ENCODE measurements at places on chromosomes 3 and 15.
A peak's percentile ranks its signal among the peaks of the same experiment; 100 is the strongest.

GRCh38 chr3:89562373-89562772, 455.0 kb downstream of the EPHA3 start:
- no peak for DNase-seq
- no peak overlapping the region for H3K27ac ChIP-seq
- no peaks in the 10 kb centered on the region for H3K36me3 ChIP-seq
- H3K4me3 ChIP-seq, result no peak overlapping the region
- no peaks in the 10 kb centered on the region for H3K4me1 ChIP-seq

DNA sequence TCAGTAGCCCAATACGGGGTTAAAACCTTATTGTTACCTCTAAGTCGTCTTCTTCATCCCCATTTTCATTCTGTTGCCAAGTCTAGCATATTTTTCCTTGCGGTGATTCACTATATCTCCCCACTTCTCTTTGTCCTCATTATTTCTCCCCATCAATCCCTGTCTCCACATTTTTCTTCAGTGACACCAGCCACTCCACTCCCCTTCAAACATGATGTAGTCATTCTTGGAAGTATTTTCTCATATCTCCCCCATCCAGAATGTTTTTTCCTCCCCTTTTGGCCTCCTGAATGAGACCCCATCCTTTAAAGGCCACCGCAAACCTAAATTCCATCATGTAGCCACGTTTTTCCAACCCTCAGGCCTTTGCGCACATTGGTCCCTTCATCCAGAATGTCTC, 105.9 kb downstream of the TOP2B start:
- no peaks in the 10 kb centered on the region for H3K36me3 ChIP-seq
- H3K27me3 ChIP-seq, result no peaks in the 10 kb centered on the region
- H3K4me3 ChIP-seq, result no peak overlapping the region
- H3K27ac ChIP-seq, result no peak overlapping the region
- H3K4me1 ChIP-seq, result no peaks in the 10 kb centered on the region

GRCh38 chr15:87829332-87830050, 427.0 kb downstream of the NTRK3 start:
- no peak overlapping the region for H3K4me3 ChIP-seq
- DNase-seq, result no peak
- no peaks in the 10 kb centered on the region for H3K4me1 ChIP-seq
- peaks cover 5% of the 10 kb centered on the region for H3K27me3 ChIP-seq

DNA sequence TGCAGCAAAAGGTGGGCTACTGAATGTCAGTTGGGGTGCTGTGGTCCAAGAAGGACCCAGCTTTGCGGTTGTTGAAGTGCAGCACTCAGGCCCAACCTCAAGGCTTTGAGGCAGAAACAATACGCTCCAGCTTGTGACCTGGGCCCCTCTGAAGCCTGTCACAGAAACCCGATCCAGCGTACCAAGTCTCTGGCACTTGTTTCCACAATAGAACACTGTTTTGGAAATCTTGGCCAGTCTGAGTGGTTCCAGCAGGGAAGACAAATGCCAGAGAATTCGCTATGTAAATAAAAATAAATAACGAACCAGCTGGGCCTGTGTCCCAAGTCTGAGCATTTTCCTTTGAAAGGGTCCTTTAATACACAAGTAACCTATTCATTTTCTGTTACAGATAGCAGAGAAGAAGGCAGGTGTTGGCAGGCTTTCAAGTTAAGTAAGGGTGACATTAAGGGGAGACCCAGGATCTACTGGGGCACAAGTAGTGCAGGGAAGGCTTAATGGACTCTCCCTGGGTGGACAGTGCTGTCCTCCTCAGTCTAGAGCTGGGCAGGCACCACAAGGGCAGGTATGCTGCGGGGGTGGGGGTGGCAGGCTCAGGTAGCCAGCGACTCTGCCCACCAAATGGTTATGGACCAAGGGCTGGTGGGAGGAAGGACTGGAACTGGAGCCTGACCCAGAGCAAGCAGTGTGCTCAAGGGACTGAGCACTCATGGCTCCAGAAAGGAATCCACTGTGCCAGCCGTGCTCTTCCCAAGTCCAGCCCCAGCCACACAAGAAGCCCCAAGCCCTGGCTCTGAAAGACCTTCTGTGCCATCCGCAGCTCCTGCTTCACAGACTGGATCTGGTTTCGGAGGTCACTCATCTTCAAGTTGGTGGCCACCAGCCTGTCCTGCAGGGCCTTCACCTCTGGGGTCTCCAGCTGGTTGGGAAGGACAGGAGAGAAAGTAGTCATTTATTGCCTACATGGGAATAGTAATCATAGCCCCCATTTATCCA, 26.3 kb downstream of the CCDC13 start:
- DNase-seq, result no peak
- H3K4me1 ChIP-seq, result peaks cover 3% of the 10 kb centered on the region
- H3K4me3 ChIP-seq, result no peak overlapping the region
- no peak overlapping the region for H3K27ac ChIP-seq

DNA sequence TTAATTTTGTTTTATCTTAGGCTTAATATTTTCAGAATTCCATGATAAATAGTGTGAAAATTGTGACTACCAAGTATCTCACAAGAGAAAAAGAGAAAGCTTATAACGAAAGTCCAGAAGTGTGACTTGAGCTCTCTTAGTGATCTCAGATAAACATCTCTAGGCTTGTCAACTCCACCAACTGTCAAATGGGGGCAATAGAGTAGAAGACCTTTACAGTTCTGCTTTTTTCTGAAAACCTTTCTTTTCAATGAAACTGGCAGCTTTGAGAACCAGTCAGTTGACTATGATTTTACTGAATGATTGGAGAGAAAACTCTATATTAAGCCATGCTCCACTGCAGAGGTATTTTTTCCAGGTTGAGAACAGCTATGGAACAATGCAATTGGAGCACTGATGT, 119.2 kb upstream of the TP63 start:
- H3K36me3 ChIP-seq, result no peaks in the 10 kb centered on the region
- no peak for DNase-seq
- H3K4me3 ChIP-seq, result no peak overlapping the region
- no peaks in the 10 kb centered on the region for H3K27me3 ChIP-seq
- H3K27ac ChIP-seq, result no peak overlapping the region

DNA sequence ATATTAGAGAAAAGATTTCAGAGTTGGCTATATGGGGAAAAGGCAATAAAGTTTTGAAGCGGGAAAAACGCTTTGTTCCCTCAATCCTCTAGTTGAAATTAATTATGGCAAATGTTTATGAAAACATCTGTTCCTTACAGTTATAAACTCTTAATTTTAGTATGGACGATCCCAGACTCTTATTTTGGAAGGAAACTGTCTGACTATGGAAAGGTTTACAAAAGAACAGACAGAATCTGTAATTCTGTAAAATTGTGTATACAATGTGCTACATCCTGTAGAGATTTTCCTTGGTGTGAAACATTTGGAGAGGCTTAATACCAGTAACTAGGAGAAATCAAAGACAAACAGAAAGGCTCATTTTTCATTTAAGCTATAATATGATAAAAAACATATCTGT, 311.8 kb downstream of the TBC1D5 start:
- H3K27me3 ChIP-seq, result no peaks in the 10 kb centered on the region
- H3K27ac ChIP-seq, result no peak overlapping the region
- peaks cover 27% of the 10 kb centered on the region for H3K36me3 ChIP-seq
- no peak for DNase-seq

DNA sequence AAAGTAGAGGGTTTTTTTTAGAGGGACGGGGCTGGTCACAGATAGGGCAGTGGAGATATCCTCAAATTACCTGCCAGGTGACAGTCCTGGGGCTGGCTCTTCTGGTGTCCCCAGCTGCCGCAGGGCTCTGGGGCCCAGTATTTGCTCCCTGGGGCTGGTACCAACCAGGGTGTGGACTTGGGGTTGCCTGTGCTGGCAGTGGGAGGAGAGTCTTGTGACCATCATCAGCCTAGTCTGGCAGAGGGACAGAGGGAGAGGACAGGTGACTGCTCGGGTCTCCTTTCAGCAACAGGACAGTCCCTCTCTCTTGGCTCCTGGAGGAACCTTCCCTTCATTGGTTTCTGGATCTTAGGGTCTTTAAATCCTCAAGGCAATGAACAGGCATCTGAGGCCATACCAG, 7.9 kb upstream of the RPP14 start:
- no peak overlapping the region for H3K4me3 ChIP-seq
- peaks cover 29% of the 10 kb centered on the region for H3K36me3 ChIP-seq
- peak overlapping the region; percentile 69 for H3K27ac ChIP-seq

DNA sequence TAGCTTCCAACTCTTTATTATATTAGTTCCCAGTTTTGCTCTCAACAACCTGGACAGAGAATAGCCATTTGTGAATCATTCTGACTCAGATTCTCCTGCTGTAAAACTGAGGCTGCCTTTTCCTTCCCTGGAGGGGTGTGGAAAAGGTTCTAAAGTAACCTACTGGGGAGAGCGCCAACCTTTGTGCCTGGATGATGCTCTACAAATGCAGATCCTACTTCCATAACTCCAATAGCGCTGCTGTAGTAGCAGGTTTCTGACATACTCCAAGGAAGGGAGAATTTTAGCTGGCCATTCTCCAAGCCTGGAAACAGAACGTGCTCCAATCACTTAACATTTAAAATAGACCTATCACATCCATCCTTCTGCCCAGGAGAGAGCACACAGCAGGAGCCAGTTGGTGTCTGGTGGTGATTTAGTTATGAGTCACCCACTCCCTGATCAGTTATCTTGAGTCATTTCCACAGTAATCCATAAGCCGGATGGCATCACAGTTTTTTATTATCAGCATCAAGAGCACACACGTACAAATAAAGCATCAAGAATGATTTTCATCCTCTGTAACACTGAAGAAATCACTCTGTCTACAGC, 38.3 kb downstream of the MYH15 start:
- peaks cover 5% of the 10 kb centered on the region for H3K4me1 ChIP-seq
- H3K27ac ChIP-seq, result no peak overlapping the region
- DNase-seq, result no peak
- no peaks in the 10 kb centered on the region for H3K27me3 ChIP-seq
- no peaks in the 10 kb centered on the region for H3K36me3 ChIP-seq

GRCh38 chr3:54870423-54870822, 57.4 kb downstream of the LRTM1 start:
- H3K27me3 ChIP-seq, result no peaks in the 10 kb centered on the region
- H3K36me3 ChIP-seq, result no peaks in the 10 kb centered on the region
- DNase-seq, result no peak

Data from stimulated activated naive B cell treated with anti-CD40 and anti-IgM and Interleukin-4, amounts not matched to agents 10 μg/mL and 1 μg/mL and 100 μg/mL, for 72 hours (primary cell).